ENCODE measurements at places on chromosomes 12 and 14. TPM values are rescaled to one million over a fixed set of nuclear protein-coding genes. Genes with fewer than 3 reads are reported as not detected.

The KRT5 gene
- total RNA-seq = not detected

The KRT2 gene
- total RNA-seq = not detected

The RNF31 gene
- total RNA-seq = 65.1 TPM

The IFNG-AS1 gene
- total RNA-seq = 0.17 TPM

The RHEBL1 gene
- total RNA-seq = 1.4 TPM

The ASIC1 gene
- total RNA-seq = not detected

The GPR84 gene
- 2.1 TPM for total RNA-seq

The FSCB gene
- 2.1 TPM for total RNA-seq

The SPTB gene
- 3.0 TPM for total RNA-seq

The NANOG gene
- total RNA-seq = not detected

The IL22 gene
- not detected for total RNA-seq

The AMHR2 gene
- not detected for total RNA-seq

The KRT74 gene
- total RNA-seq = not detected

The DUSP16 gene
- 44.2 TPM for total RNA-seq

DNA sequence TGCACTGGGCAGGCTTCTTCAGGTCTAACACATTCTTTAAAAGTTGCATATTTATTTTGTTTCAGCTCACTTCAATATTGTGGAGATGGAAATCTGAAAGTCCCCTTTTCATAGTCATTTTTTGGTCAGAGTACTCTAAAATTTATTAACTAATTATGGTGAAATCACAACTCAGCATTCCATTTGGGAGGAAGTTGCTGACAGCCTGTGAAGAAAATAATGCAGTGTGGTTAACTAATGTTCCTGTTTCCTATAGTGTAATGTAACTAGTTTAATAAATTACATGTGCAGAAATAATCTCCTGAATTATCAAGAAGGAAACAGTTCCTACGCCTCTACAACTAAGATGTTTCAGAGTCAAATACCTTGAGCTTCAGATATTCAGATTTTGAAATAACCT, 17.1 kb downstream of the LRFN5 start:
- DNase-seq = no peak

GRCh38 chr14:86020841-86021240, 490.9 kb downstream of the FLRT2 start:
- DNase-seq = no peak

- DNase-seq = no peak
These were observed 23.7 kb upstream of the MAPKAPK5 start for GRCh38 chr12:111818340-111818739.

- peak; percentile 87 for DNase-seq
These were observed 500 bp downstream of the GPR137C start for GRCh38 chr14:52553002-52553670.

DNA sequence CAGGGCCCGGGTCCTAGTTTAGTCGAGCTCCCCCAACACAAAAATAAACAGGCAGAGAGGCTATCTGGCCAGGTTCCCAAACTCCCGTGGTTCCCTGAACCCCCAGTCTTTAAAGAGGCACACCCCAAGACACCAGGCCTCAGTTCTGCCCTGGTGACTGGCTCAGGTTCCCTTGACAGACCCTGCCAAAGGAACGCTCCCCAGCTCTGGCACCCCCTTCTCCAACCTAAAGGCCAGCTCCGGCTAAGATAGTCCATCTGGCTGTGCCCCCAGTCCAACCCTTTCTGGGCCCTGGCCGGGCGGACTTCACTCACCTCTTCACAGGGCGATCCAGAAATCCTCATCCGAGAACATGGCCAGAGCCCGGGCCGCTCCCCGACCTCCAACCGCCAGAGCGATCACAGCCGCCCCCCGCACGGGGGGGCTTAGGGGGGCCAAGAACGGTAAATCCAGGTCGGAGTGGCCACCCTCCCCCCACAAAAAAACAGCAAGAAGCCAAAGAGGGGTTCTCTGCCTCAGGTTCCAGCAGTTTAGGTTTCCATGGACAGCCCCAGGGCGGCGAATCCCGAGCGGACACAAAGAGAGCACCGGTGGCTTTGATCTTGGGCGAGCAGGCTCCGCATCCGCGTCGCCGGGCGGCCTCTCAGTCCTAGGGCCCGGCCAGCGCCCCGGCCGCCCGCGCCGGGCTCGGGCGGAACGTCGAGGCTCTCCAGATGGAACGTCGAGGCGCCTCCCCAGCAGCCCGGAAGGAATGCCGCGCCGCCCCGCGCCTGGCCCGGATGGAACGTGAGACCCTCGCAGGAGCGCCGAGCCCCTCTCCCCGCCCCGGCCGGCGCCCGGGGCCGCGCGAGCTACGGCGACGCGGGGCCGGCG, 1.1 kb downstream of the KMT2D start:
- no peak for DNase-seq

GRCh38 chr12:53988541-53989226, 3.7 kb downstream of the HOXC10 start:
- no peak for DNase-seq

DNA sequence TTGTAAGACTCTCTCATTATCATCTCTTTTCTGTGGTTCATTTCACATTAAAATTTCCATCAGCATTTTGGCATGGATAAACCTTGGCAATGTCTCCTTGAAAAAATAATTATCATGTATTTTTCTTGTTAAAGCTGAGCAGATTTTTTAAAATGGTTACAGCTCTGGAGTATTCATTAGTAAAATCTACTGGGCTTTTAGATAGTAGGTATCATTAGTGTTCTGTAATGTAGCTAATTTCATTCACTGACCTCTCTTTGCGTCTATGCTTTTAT, 36.9 kb upstream of the CDK17 start:
- DNase-seq = no peak

DNA sequence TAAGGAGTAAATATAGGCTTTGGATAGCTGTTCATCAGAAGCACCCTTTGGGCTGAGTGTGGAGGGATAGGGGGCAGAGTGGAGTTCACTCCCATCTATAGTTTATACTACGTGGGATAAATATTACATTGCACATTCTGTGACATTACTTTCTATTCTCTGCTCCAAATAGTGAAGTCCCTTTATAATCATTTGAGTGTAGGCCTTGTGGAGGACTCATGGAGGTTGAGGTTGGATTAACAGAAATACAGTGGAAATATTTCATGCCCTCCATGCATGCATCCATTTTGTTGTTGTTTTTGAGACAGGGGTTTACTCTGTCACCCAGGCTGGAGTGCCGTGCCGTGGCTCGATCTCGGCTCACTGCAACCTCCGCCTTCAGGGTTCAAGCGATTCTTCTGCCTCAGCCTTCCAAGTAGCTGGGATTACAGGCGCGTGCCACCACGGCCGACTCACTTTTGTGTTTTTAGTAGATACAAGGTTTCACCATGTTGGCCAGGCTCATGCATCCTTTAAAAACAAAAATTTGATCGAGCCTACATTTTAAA, 1.4 kb downstream of the CHPT1 start:
- DNase-seq = no peak

DNA sequence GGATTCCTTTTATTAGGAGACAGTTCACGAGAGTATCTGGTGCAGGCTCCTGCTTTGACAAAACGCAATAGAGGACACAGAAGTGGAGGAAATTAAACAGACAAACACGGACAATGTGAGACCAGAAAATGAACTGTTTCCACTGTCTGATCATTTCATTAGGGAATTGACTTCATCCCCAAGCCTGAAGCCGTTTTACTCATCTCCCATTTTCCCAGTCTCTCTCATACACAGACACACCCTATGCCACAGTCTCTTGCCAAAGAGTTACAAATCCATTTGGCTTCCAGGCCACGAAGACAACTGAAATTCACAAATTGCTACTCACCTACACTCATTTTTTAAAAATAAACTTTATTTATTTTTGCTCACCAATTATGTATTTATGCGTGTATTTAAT, 1087.8 kb upstream of the TMEM132C start:
- DNase-seq = no peak

DNA sequence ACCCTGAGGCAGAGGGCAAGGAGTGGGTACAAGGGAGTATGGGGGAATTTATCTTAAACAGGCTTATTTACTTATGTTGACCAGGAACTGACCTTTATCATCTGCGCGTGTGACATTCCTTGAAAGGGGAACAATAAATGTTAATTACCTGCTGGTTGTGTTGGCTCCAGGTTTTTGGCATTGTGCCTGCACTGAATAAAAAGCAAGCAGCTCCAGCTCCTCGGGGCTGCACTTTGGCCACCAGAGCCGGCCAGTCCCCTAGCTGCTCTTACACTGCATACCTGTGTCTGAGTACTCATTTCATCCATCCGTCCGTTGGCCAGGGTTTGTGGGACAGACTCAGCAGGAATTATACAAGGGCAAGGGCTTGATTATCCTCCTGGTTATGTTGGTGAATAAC, 68.8 kb upstream of the GTF2A1 start:
- no peak for DNase-seq

DNA sequence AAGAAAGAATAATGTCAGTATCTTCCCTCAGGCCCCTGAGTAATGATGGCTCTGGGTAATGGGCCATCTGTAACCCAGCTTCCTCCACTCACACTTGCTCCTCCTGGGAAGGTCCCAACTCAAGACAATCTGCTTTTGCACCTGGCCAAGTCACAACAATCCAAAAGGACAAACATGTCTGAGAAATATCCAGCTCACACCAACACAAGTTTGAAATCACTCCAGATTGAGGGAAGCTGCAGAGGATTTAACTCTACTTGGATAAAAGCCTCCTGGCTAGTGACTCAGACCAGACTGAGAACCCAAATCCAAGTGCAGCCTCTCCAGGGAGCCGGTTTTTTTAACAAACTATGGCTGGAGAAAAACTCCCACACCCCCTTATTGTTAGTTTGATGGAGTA, 34.2 kb downstream of the RTRAF start:
- DNase-seq = no peak

- DNase-seq = no peak
These were observed 9.2 kb upstream of the PYROXD1 start for GRCh38 chr12:21428241-21428640.

DNA sequence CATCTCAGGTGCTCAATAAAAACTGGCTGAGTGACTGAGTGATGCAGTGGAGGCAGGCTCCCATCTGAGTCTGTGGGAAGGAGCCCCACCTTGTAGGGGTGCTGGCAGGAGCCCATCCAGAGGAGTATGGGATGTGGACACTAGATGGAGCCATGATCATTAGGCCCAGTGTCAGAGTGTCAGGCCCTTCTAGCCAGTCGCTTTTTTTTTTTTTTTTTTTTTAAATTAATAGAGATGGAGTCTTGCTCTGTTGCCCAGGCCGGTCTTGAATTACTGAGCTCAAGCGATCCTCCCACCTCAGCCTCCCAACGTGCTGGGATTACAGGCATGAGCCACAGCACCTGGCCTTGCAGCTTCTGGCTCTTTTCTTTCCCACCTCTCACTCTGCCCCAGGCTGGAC, 11.5 kb downstream of the RITA1 start:
- DNase-seq = no peak

- peak; percentile 67 for DNase-seq
These were observed 30.7 kb downstream of the P2RX4 start for GRCh38 chr12:121240484-121241101.

DNA sequence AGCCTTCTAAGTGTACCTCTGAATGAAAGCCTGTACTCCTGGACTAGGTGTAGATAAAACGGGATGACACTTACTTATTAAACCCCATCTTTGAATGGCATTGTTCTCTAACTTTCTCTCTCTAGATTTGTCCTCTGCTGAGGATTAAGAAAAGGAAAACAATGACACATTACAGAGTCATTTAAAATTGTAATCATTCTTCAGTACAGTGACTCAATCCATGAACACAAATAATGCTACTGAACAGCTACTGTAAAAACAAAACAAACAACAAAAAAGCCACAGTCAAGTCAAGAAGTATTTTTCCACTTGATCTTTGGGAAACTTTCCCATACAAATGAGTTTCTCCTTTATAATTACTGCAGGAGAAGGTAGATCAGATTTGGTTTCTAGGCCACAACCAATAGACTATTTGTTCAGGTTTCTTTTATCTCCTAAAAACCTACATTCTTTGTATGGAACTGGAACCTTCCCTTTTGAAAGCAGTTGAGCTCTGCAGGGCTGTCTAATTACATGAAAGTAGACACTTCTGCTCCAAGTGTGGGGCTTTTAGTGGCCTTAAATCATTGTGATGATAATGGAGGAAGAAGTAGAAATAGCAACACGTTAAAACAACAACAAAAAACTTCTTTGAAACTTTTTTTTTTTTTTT, 219.1 kb downstream of the ESR2 start:
- no peak for DNase-seq

GRCh38 chr14:59022144-59022543, 166.3 kb upstream of the DAAM1 start:
- no peak for DNase-seq

DNA sequence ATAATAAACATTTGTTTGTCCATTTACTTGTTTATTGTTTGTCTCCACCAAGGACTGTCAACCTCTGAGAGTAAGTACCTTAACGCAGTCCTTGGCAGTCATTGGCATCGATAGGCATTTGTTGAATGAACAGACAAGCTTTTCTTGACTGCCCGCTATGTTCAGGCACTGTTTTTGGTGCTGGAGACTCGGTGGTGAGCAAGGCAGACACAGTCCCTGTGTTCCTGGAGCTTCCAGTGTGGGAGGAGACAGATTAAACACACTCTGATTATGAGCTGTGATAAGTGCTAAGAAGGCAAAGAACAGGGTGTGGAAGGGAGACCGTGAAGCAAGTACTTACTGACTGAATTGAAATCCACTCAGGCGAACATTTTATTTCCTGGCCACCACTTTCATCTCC, 1.2 kb downstream of the ATP6V0A2 start:
- DNase-seq = no peak

GRCh38 chr12:9732921-9733461, at the start of gene CLECL1:
Gene CLECL1, minus strand, starts transcription at chr12:9733097.
- DNase-seq = no peak

DNA sequence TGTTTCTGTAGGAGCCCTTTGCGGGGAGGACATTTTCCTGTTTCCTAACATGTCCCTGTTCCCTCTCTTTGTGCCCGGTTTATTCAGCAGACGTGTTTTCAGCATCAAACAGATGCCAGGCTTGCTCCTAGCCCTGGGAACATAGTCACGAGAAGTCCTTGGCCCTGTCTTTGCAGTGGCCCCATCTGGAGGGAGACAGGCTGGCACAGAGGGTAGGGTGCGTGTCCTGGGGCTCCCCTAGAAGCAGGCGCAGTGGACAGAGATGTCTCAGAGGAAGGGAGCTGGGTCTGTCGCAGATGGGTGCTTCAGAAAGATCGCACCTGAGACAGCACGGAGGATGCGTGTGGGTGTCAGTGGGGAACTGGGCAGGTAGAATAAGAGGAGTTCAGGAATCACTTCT, 75.0 kb upstream of the DYNC1H1 start:
- no peak for DNase-seq

GRCh38 chr14:54651649-54652048, 84.7 kb downstream of the SAMD4A start:
- DNase-seq = no peak

GRCh38 chr14:101331141-101331525, 230.2 kb upstream of the DIO3 start:
- DNase-seq = no peak

GRCh38 chr12:50043854-50044253, 13.5 kb upstream of the ASIC1 start:
- DNase-seq = no peak

- DNase-seq = no peak
These were observed 50.0 kb upstream of the USP44 start for GRCh38 chr12:95601091-95601961.

DNA sequence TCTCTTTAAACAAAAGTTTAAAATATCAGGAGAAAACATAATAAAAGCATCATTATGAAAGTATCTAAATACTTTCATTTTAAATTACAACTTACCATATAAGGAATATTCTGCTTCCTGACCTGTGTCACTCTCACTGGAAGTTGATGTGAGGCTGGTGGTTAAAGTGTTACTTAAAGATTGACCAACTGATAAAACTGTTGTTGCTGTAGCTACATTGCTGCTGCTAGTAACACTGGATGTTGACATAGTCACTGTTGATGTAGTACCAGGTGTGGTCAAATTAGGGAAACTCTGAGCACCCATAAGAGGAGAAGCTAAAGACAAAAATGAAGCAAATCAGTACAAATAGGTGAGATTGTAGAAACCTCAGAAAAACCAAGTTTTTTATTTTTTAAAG, 79.9 kb downstream of the HECTD1 start:
- no peak for DNase-seq

Measured in upper lobe of left lung (tissue), 6 donors.